ENCODE measurements at places on chromosomes 4 and X.

- DNase-seq, result no peak
Measured at GRCh38 chr4:160685729-160686128, 1478.1 kb downstream of the FSTL5 start.

GRCh38 chrX:115138040-115138439 lies 51.2 kb upstream of the RBMXL3 start:
- DNase-seq, result no peak

- DNase-seq, result no peak
Measured at GRCh38 chrX:46125111-46125510, 420.1 kb downstream of the ZNF674 start.

DNA sequence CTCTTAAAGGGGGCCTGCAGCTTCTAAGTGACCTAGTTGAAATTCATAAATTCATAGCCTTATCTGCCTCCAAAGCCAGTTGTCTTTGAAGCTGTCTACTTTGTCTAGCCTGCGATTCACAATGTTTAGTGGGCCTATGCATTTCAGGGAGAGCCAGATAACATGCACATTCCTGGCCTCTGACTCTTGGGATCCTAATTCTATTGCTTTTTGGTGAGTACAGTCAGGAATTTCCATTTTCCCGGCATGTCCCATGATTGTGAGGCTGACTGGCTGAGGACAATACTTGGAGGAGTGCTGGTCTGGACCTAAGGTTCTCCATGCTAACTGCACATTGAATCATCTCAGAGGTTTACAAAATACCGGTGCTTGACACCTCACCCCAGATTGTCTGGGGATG lies 155.0 kb downstream of the MSL3 start:
- DNase-seq, result no peak

GRCh38 chr4:101753721-101754120 lies 36.8 kb upstream of the BANK1 start:
- DNase-seq, result no peak

DNA sequence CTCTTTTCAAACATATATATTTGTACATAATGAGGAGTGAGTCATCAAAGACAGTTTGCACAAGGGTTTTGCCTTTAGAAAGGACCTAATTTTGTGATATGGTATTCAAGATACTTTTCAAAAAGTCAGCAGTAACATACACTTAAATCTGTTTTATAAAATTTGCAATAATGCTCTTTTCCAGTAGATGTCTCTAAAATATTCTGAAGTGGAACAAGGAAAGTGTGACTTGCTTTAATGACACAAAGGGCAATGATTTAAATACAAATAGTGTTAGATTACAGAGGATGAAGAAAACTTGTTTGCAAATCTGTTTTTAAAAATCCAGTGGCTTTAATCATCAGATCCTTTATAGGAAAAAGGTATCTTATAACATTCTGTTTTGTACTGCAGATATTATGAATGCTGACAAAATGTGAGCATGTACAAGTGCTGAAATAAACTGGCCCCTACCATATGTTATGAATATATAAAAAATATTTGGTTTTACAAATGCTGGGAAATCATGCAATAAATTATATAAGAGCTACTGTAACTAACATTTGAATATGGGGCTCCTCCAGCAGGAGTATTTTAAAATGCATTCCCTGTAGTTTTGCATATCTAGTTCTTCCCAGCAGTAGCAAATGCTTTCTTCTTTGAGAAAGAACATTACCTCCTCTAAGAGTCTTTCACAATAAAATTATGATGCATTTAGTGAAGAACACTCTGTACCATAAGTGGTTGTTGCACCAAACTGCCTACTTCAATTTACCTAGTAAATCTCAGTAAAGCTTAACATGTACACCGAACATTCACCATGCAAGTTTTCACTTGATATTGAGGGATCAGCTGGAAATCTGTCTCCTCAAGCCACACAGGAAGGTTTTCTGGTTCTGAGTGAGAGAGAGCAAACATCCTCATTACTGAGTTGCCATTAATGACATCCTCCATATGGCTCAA lies 20.2 kb downstream of the MMRN1 start:
- DNase-seq, result no peak

GRCh38 chr4:72171761-72172160 lies 140.0 kb downstream of the NPFFR2 start:
- DNase-seq, result no peak

DNA sequence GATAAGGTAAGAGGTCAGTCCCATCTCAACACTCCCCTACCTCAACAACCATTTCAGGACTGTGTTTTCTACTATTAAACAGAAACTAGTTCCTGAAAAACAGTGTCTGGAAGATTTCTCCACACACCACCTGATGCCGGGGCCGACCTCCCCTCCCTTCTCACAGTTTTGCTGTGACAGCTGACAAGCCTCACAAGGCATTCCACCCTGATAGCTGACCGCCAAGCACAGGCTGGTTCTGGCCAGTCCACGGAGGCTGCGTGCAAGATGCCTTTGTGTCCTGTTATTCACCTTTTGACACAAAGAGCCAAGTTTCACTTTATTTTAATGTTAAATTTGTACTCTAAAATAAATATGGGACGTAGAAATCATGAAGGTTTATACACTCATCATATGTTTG lies 758.6 kb downstream of the PDHA2 start:
- no peak for DNase-seq

GRCh38 chrX:104270916-104271512 lies 16.3 kb upstream of the ESX1 start:
- no peak for DNase-seq

- DNase-seq, result no peak
Measured at GRCh38 chrX:120402369-120402768, 40.5 kb downstream of the ATP1B4 start.

GRCh38 chr4:6986072-6986780 lies 56.9 kb upstream of the TADA2B start:
- DNase-seq, result no peak

DNA sequence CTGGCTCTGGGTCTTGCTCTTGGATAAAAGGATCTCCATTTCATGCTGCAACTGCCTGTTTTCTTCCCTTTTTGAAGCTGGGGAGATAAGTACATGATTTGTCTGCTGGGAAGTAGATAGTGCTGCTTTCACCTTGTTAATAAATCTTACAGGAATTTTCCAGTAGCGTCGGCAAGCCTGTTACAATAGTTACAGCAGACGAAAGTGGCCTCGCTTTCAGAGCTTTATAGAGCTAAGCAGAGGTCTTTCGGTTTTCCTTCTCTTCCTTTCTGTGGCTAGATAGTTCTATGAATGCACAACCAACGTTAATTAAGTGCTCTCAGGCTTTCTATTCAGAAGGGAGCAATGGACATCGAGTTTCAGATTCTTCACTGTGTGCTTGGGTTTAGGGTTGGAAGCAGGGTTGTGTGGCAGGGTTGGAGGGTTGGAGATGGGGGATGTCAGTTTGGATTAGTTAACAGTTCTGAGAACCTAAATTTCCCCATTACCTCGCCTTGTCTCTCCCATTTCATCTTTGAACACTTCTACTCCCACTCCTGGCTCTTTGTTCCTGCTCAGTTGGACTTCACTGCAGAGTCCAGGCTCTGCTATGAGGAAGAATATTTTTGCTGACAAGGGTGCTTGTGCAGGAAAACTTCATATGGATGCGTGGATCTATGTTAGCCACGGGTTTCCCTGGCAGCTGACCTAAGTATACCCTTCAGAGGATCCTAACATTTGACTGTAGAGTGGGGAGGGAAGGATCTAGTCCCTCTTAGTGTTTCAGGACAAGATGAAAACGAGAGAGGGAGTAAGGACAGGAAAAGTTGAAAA lies 237.9 kb downstream of the ARHGAP10 start:
- no peak for DNase-seq

- DNase-seq, result no peak
Measured at GRCh38 chr4:135741583-135741982, 1540.0 kb upstream of the PABPC4L start.

GRCh38 chr4:7985072-7985471 lies 45.4 kb upstream of the AFAP1 start:
- DNase-seq, result no peak

GRCh38 chr4:101153653-101154052 lies 193.7 kb downstream of the PPP3CA start:
- DNase-seq, result no peak

- DNase-seq, result no peak
Measured at GRCh38 chr4:100983426-100983825, 363.9 kb downstream of the PPP3CA start.

DNA sequence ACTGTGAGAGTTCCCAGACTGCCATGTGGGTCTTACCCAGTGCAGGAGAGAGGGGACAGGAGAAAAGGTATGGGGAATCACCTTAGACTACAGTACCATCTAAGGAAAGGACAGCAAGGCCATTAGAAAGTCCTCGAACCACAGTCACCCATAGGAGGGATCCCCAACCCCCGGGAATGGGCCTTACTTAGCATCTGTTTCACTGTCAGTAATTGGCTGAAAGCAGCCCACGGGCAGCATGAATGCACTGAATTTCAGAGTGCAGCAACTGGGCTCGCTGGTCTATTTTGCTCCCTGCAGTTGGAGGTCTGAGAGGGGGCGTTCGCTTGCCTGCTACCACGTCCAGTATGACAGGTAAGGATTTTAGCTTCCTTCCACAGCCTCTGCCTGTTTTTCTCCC lies 50.4 kb upstream of the KLHL8 start:
- DNase-seq, result no peak

DNA sequence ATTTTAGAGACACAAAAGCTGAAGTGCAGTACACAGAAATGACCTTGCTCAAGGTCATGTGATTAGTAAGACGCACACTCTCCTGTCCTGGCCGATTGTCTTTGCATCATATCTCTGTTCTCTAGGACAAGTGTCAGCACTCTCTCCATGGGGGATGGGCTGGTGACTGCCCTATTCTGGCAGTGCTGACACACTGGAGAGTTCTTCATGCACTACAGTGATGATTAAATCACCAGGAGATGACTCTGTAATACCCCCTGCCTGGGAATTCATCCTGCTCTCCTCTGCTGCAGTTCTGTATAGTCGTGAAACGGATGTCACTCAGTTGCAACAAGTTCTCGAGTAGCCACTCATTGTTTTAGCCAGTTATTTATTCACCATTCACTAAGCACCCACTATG lies 5.3 kb upstream of the SHISA3 start:
- no peak for DNase-seq

DNA sequence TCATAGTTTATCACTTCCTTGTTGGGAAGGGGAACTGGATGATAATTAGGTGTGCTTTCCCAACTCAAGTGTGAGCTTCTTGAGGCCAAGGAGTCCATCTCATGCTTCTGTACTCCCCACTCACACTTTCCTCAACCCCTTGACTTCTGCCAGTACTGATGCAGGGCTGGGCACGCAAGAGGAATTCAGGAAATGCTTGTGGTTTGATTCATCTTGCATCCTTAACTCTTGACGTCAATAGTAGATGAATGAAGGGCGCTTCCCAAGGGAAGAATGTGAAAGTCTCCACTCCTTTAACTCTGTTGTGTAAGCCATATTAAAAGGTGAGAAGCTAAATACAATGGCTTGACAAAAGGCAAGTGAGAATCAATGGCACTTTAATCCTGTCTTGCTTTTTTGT lies 101.8 kb downstream of the AGTR2 start:
- DNase-seq, result no peak

DNA sequence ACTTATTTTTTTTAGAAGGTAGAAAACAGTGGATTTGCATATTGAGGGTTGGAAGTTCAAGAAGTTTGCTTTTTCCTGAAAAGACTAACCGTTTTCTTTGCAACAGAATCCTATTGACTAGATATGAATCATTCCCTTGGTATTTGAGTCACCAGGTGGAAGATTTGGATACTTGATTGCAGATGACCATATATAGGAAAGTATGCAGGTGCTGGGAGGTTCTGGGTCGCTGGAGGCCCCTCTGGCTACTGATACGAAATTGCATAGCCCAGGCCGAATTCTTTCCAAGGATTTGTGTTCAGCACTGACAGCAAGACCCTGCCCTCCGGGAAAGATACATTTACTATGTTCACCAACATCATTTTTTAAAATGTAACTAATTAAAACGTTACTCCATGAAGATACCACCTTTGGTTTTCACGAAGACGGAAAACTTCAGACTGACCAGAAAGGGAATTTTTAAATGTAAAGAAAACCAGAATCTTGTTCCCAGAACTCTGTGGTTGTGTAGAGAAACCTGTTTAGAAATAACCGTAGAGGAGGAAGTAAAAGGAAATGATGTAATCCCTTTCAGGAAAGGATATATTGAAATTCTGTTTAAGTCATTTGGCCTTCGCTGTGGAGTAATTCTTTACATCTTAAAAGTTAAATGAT lies 946 bp downstream of the ANXA3 start:
- DNase-seq, result no peak

DNA sequence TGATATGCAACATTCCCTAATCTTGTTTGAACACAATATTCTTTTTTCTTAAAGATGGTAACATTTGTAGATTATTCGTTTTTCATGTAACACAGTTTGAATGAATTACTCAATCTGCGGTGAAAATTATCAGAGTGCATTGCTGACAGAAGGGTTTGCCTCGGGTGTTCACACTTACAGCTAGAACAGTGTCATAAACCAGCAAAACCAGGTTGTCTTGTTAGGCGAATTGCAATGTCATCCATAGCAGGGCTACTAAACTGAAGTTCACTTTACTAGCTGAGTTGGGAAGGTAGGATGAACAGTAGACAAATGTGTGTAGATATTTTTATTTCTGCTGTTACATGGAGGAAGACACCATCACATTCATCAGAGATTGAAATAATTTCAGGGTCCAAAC lies 98.9 kb downstream of the SLC39A8 start:
- no peak for DNase-seq
